Activated CD4-positive, alpha-beta T cell treated with anti-CD3 and anti-CD28 coated beads for 4 hours (primary cell): ENCODE measurements at places on chromosomes 4 and X.

- no peak for DNase-seq
Measured at GRCh38 chr4:74659576-74660411, 134.5 kb downstream of the BTC start.

DNA sequence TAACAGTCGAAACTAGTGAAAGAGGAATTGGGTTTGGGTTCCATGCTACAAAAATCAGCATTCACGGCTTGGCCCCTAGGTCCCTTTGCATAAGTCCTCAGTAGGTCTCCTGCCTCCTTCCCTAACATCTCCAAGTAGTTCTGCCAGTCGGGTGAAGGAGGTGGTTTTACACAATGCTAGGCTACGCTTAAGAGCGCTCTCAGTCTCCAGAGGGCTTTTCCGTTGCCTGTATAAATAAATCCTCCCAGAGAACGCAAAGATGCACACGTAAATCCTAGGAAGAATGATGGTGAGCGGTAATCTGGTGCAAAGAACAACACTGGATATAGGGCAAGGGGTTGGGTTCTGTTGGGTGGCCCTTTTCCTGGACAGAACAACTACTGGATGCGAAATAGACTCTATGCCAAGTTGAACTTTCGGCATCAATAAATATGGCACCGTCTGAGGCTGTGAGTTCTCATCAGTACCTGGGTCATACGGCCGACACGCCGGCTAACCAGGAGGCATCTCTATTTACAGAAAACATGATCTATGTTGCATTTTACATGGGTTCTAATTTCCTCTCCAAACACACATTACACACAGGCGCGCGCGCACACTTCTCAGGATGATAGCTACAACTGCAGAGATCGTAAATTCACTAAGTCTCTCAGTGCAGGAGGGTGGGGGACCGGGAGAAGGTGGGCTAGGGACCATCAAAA, 1.3 kb downstream of the CAMK2D start:
- DNase-seq = peak; percentile 31

- DNase-seq = no peak
Measured at GRCh38 chrX:45134315-45134731, 66.4 kb downstream of the DIPK2B start.

- peak; percentile 9 for DNase-seq
Measured at GRCh38 chr4:55866973-55867574, 13.6 kb downstream of the EXOC1 start.

DNA sequence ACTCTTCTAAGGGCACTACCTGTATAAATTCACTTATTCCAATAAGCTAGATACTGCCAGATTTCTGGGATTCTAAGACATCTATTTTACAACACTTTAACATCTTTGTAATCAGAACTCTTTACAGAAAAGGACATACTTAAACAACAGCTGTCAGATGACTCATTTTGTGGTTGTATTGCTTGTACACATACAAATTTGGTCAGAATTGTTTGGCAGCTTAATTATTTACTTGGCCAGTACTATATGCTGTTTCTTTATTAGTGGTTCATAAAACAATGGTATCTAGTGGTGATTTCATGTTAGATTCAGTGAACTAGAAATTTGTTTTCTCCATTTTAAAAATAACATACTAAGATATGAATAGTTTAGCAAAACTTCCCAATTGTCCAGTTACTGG, 27.2 kb downstream of the PALLD start:
- DNase-seq = no peak

DNA sequence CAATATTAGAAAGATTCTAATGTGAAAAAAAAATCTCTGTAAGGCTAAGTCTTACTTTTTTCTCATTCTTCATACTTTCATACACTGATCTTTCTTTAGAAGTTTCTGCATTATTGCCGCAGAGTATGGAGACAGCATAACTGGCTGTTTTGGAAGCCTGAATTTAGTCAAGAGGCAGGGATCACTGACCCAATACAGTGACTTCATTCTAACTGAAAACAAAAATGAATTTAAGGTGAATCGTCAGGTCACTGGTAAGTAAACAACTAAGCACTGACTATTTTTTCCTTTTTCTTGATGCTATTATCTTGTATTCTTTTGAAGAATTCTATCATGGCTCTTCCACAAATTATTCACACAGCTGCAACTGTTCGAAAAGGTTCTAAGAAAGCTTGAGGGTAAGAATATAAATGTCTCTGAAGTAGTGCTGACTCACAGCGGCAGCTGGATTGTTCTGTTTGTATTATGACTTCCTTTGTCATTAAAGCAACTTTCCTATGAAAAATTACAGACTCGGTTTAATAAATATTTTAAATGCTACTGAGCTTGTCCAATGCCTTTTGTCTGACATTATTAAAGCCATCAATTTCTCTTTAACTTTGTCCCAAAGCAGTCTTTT, 609.3 kb downstream of the FSTL5 start:
- DNase-seq = no peak

- DNase-seq = no peak
Measured at GRCh38 chr4:151468715-151469696, 60.0 kb downstream of the FHIP1A start.
